Activated naive CD8-positive, alpha-beta T cell treated with anti-CD3 and anti-CD28 coated beads, Interleukin-2, amount 50 U/mL, for 24 hours (primary cell): ENCODE measurements at places on chromosomes 4 and X.

- H3K4me1 ChIP-seq, result no peaks in the 10 kb centered on the region
- no peak overlapping the region for H3K4me3 ChIP-seq
- no peaks in the 10 kb centered on the region for H3K27me3 ChIP-seq
- no peak for DNase-seq
- H3K36me3 ChIP-seq, result no peaks in the 10 kb centered on the region
Measured at GRCh38 chr4:127410201-127410600, 222.6 kb upstream of the INTU start.

DNA sequence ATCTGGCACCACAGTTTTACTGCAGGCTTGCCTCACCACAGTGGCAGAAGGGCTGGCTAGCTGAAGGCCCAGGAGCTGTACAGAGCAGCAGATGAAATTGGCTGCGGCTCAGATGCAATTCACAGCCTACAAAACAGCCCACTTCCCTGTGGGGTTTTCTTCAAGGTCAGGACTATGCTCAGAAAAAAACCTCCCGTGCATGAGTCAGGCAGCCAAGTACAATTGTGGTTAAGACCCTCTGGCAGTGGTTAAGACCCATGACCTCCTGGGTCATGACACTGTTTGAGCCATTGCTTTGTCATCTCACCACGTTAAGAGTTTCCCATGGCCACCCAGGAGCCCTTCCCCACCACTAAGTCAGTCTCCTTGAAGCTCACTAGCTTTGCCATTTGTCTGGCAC is 276.3 kb downstream of the HNRNPD start:
- peaks cover 2% of the 10 kb centered on the region for H3K27me3 ChIP-seq
- no peaks in the 10 kb centered on the region for H3K36me3 ChIP-seq
- no peak overlapping the region for H3K4me3 ChIP-seq
- peak; percentile 1 for DNase-seq
- no peak overlapping the region for H3K27ac ChIP-seq

DNA sequence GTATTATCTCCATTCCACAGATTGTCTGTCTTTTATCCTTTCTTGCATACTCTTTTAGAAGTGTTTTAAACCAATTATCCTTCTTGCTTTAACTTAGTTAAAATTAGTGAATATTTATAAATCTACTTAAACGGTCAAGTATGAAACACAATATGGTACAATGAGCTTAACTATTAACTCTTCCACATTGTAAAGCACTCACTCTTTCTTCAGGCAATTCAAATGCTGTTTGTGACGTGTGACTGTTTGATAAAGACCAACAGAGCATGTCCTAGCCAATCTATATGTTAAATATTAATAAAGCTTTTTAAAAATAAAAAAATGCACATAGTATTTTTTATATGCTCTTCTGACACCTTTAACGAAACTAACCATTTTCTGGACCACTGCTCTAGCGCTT is 192.7 kb downstream of the ARAP2 start:
- H3K27me3 ChIP-seq, result no peaks in the 10 kb centered on the region
- no peak for DNase-seq
- no peak overlapping the region for H3K4me3 ChIP-seq
- no peaks in the 10 kb centered on the region for H3K36me3 ChIP-seq
- H3K4me1 ChIP-seq, result no peaks in the 10 kb centered on the region

DNA sequence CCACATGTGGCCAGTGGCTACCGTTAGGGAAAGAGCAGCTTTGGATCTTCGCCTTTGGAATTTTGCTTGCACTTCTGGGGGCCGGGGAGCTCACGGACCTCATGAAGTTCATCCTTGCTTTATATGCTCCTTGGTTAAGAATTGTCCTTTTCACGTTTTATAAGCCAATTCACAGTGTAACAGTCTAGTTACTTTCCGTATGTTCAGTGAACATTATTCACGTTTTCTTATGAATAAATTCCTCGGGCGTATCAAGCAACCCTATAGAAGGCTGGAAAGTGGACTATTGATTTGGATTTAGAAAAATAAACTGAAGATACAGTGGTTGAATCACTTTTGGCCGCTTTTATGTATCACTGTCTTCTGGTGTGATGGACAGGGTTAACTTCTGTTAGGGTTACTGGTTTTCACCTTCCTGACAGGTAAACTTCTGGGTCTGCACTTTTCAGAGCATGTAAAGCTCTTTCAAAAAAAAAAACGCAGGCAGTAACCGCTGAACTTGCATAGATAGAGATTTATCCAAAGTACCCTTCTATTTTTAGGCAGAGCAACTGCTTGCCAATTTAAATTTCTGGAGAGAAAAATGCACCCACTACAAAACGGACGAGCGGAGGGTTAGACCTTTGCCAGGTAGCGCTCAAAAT is 569 bp upstream of the PDLIM5 start:
- peaks cover 6% of the 10 kb centered on the region for H3K36me3 ChIP-seq
- H3K27ac ChIP-seq, result peak overlapping the region; percentile 58
- peaks cover 16% of the 10 kb centered on the region for H3K4me1 ChIP-seq
- H3K4me3 ChIP-seq, result peak overlapping the region; percentile 83
